IMR-90 (cell line): ENCODE measurements at places on chromosomes 5 and 9. TPM values are rescaled to one million over a fixed set of nuclear protein-coding genes. Genes with fewer than 3 reads are reported as not detected.

- DNase-seq = no peak
Observed at GRCh38 chr5:116358015-116358523, 216.6 kb downstream of the SEMA6A start.

- DNase-seq = peak; percentile 66
Observed at GRCh38 chr5:169974121-169974770, 6.0 kb downstream of the INSYN2B start.

- DNase-seq = no peak
Observed at GRCh38 chr5:34562791-34563190, 93.3 kb upstream of the RAI14 start.

- no peak for DNase-seq
Observed at GRCh38 chr9:2583308-2584013, 38.1 kb upstream of the VLDLR start.

GRCh38 chr5:139845846-139846681, 50.5 kb downstream of the PSD2 start:
- no peak for DNase-seq

DNA sequence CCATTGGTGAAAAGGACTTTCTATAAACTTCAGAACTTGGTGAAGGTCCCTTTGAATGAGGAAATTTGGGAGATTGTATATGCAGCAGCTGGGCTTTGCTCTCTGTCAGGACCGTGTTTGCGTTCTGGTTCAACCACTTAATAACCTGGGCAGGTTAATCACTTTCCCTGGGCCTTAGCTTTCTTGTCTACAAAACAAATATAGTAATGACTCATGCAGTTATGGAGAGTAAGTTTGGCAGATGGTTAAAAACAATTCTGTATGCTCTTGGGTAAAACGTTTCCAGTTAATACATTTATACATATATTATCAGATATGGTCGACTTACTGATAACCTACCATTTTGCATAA, 197.0 kb downstream of the ARHGEF28 start:
- peak; percentile 60 for DNase-seq

DNA sequence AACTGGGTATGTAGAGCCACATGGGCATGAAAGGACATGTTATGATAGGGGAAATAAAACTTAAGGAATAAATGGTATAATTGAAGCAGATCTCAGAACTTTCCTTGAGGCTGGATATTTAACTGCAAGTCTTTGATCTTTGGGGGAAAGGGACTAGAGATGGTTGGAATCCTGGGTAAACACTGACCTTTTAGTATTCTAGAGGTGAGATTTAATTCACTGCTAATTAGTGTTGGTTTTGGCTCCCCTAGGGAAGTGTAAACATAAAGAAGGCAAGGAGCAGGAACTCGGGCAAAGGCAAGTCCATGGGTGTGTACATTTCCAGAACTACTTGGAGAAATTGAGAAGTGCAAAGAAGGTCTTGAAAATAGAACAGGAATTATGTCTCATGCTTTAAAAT, 16.6 kb downstream of the NIM1K start:
- DNase-seq = no peak

GRCh38 chr5:154159343-154159742, 31.2 kb upstream of the GALNT10 start:
- DNase-seq = peak; percentile 42

- DNase-seq = no peak
Observed at GRCh38 chr5:156819967-156820581, 30.0 kb upstream of the PPP1R2B start.

DNA sequence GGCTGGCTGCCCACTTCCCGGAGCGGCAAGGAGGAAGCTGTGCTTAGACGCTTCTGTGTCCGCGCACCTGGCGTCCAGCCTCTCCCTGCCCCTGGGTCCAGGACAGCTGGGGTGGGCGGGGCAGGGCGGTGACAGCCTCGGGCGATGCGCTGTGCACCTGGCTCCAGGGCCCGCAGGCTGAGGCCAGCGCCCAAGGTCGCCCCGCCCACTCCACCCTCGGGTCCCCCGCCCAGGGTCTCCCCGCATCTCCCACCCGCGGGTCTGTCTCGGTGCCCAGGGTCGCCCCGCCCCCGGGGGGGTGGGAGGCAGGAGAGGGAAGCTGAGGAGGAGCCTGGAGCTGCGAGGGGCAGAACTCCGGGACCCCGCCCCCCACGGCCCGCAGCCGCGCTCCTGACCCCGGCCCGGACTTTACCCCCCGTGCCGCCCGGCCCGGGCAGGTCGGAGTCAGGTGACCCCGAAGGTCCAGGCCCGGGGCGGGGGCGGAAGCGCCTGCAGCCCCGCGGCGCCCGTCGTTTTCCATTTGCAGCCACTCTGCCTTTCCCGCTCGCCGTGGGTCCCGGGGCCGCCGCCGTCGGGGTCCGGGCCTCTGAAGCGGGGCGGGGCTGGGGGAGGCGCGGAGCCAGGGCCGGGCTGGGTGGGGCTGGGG, at the start of gene ENTPD8:
TSS of gene ENTPD8 (minus strand) at position 69 of the 646 bp plus-strand sequence. CDS start 3,072 bp downstream, outside the sequence.
- DNase-seq = no peak

- peak; percentile 21 for DNase-seq
Observed at GRCh38 chr9:76996700-76997099, 22.8 kb upstream of the FOXB2 start.

DNA sequence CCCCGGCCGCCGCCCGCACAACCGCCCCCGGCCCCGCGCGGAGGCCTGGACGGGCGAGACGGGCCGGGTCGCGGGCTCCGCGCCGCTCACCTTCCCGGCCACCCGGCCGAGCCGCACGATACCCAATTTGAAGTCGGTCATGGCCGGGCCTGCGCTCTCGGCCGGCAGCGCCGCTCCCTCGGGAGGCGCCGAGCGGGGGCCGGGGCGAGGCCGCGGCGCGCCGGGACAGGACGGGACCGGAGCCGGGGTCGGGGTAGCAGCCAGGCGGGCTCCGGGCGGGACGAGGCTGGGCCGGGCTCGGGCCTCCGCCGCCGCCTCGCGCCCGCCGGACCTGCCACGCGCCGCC, 216 bp downstream of the ZMYND19 start:
- no peak for DNase-seq

GRCh38 chr5:158751961-158752655, 347.6 kb downstream of the EBF1 start:
- no peak for DNase-seq

GRCh38 chr5:54832858-54833257, 152.5 kb downstream of the ESM1 start:
- DNase-seq = peak; percentile 53

DNA sequence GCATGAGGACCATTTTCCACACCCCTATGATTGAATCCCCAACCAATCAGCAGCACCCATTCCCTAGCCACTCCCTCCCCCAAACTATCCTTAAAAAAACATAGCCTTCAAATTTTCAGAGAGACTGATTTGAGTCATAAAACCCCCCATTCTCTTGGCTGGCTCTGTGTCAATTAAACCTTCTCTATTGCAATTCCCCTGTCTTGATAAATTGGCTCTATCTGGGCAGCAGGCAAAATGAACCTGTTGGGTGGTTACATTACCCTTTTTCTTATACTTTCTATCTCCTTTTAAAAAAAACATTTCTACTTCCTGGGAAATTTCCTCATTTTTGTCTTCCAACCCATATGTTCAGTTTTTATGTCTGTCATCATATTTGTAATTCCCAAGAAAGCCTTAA, 220.2 kb downstream of the PDZD2 start:
- no peak for DNase-seq

DNA sequence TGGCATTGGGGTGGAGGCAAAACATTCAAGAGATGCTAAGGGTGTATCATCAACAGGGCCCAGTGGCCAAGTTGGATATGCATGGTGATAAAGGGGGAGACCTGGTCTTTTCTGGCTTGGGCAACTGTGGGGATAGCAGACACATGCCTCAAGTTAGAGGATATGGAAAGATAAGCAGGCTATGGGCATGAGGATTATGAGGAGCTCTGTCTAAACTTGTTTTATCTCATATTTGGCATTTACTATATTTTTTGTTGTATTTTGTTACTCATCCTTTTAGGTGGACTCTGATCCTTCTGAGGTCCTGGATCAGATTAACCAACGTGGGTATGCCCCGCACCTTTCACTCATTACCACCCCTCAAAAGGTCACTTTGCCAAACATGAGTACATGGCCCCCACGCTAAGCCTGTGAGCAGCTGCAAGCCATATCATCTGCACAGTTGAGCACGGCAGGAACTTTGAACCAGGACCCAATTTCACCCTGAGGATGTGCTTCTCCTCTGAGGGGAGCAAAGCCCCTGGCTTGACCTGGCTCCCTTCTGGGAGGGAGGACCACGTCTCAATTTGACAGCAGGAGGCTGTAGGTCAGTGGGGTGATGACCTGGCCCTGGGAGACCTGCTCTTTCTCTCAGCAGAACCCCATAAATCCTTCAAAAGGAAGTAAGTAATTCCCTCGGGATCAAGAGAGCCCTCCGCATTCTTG, 71.1 kb upstream of the CD180 start:
- no peak for DNase-seq

- no peak for DNase-seq
Observed at GRCh38 chr5:95818181-95819147, 4.1 kb downstream of the GLRX start.

- DNase-seq = no peak
Observed at GRCh38 chr5:168308976-168309598, 17.6 kb downstream of the WWC1 start.

DNA sequence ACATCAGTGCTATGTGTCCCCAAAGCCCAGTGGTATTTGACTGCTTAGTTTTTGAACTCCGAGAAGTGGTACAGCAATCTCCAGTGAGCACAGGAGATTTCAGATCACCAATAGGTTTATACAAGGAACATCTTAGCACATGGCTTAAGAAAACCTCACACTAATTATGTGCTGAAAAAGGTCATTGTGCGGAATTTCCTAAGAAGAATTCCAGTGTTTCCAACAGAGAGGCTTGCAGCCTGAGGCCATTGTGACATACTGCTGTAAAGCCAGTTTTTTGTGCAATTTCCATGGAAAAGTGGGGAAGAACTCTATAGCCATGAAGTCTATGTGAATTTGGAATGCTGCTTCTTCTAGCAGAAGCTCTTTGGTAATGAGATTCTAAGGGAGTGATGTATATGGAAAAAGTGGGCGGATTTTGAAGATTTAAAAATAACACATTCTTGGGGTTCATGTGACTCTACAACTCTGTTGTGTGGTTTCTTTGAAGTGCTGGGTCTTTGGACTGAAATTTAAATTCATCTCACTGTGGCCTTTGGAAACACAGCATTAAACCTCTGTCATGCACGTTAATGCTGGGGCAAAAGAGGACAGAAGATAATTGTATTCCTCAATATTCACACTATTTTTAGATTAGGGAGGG, 110.5 kb upstream of the CD180 start:
- no peak for DNase-seq

- DNase-seq = no peak
Observed at GRCh38 chr5:33088176-33088575, 352.6 kb upstream of the TARS1 start.

GRCh38 chr9:72312386-72312987, 52.5 kb downstream of the ZFAND5 start:
- DNase-seq = no peak

DNA sequence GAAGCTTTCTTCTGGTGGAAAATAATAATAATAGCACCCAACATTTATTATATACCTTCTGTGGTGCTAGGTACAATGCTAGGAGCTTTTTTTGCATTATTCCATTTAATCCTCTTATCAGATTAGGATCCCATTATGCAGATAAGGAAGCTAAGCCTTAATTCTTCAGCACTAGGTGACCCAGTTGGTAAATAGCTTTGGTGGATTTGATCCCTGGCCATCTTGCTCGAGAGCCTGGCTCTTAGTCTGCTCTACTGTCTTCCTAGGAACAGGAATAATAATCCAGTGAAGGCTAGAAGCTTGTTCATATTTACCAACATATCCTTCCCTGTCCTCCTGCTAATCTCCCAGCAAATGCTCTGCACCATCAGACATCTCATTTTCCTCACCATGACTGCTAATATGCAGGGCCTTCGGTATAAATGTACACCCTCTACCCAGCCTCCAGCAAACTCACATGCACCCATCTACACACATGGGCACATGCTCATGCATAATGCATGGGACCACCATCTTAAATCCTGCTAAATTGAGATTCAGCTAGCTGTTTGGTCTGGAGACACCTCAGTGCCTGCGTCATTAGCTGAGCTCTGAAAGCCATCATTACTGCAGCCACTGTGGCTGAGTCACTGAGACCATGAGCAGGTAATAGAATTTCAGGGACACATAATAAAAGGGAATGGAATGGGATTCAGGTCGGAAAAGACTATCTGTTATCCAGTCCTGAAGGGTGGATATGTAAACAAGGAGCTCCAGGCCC, 87.5 kb downstream of the TRIM32 start:
- DNase-seq = no peak

DNA sequence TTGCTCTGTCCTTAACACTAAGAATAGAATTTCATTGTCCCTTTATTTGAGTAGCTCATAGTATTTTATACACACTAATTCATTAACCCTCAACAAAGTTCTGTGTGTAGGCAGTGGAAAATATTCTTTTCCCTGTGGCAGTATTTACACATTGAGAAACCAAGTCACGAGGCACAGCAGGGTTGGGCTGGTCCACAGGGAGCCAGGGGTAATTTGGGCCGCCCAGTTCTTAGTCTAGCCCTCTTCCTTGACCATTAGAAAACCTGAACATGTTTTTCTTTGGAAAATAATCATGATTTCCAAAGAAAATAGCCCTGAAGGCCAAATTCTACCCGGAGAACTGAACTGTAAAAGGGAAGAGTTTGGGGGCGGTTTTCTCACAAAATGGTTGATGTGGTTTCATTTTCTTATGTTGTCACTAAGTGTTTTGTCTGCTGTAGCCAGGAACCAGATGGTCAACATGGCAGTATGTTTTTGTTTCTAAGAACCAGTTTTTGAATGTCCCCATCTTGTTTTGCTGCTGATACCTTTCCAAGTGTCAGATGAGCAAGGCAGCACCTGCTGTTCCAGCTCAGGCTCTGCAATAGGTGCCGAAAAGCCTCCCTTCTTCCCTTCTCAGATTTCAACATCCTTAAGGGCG, 29.6 kb downstream of the ARHGEF28 start:
- DNase-seq = no peak

- DNase-seq = no peak
Observed at GRCh38 chr9:89592213-89592815, 12.5 kb upstream of the GADD45G start.

SLC23A1 gene
- total RNA-seq = not detected in 2 replicates

LHX2 gene
- total RNA-seq = not detected in 2 replicates

FAXDC2 gene
- 4.2 and 4.3 TPM in 2 replicates for total RNA-seq

GRXCR2 gene
- not detected in 2 replicates for total RNA-seq

DTWD2 gene
- 1.8 and 2.5 TPM in 2 replicates for total RNA-seq

SPAG8 gene
- 0.28 and 0.72 TPM in 2 replicates for total RNA-seq

FIBCD1 gene
- 1.1 and 2.2 TPM in 2 replicates for total RNA-seq

EIF4E1B gene
- total RNA-seq = not detected in 2 replicates

RNF224 gene
- total RNA-seq = not detected in 2 replicates

PCDHB4 gene
- under 0.01 TPM in 1 of 2 replicates, not detected in the other for total RNA-seq

BAAT gene
- under 0.01 TPM in 1 of 2 replicates, not detected in the other for total RNA-seq

PRUNE2 gene
- total RNA-seq = 1.4 and 1.6 TPM in 2 replicates

INSL6 gene
- total RNA-seq = not detected in 2 replicates

SPATA31E1 gene
- not detected in 2 replicates for total RNA-seq

SLC34A1 gene
- total RNA-seq = not detected in 2 replicates

ASB6 gene
- 9.4 and 9.7 TPM in 2 replicates for total RNA-seq
